AG10803 (cell line): ENCODE measurements at places on chromosomes 12 and 14.

DNA sequence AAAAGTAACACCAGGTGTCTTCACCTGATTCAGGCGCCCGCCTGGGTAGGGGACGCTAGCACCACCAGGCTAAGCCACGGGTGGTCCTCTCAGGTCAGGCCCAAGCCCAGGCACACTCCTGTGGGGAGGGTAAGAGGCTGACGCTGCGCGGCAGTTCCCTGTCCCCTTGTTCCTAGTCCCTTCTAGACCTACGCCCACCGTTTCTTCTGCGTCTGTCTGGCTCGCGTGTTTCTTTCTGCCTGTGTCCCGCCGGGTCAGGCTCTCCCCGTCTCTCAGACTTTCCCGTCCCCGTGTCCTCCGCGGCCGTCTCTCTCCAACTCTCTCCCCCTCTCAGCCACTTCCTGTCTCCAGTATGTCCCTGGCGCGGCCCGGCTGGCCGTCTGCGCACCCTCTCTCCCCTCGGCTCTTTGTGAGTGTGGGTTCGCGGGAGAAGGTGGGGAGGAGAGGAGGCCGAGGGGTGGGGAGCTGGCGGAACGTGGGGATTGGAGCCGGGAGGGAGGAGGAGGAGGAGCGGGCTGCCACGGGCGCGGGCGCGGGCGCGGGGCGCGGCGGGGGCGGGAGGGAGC lies 3.1 kb upstream of the TNS2 start:
- peak; percentile 96 for DNase-seq

- peak; percentile 75 for DNase-seq
Observed at GRCh38 chr14:68762953-68763764, 29.7 kb downstream of the ZFP36L1 start.

DNA sequence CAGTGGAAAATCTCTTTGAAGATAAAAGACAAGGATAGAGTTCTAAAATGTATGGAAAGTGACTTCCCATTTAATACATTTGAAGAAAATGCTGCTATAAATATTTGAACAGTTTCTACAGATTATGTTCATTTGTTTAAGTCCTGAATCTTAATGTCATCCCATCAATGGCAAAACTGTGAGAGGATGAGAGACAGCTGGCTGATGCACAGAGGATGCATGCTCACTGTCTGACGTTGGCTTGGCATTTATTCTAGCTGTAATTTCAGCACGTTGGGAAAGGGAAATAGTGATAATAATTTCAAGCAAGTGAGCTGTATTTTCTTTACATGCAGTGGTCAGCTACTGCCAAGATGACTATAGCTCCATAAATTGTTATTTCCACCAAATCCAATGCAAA lies 40.5 kb downstream of the PPFIA2 start:
- DNase-seq, result no peak

- no peak for DNase-seq
Observed at GRCh38 chr12:81440001-81440400, 319.1 kb downstream of the PPFIA2 start.

GRCh38 chr14:48333221-48333920 lies 658.0 kb upstream of the MDGA2 start:
- no peak for DNase-seq

GRCh38 chr14:51604073-51604472 lies 47.6 kb upstream of the FRMD6 start:
- peak; percentile 99 for DNase-seq
